ENCODE measurements at places on chromosomes 12 and 14. TPM values are rescaled to one million over a fixed set of nuclear protein-coding genes. Genes with fewer than 3 reads are reported as not detected.

Gene DYNC1H1
- total RNA-seq: 240 TPM

Gene GNG2
- 3.3 TPM for total RNA-seq

Gene ALDH2
- 94.5 TPM for total RNA-seq

Gene SERPINA9
- total RNA-seq: not detected

Gene IL22
- total RNA-seq: not detected

Gene TSPAN11
- total RNA-seq: 0.08 TPM

Gene AMDHD1
- total RNA-seq: 2.6 TPM

Gene P2RX2
- total RNA-seq: not detected

All from A549 treated with CORT108297 at 1 μM for 4 hours (cell line).